ENCODE measurements at places on chromosomes 2 and 18. TPM values are rescaled to one million over a fixed set of nuclear protein-coding genes. Genes with fewer than 3 reads are reported as not detected.

The RAD51AP2 gene
- polyA plus RNA-seq: 0.20 TPM

The SKOR2 gene
- not detected for polyA plus RNA-seq

The BOLL gene
- not detected for polyA plus RNA-seq

The SAG gene
- polyA plus RNA-seq: not detected

The NGEF gene
- 3.5 TPM for polyA plus RNA-seq
